ENCODE measurements at places on chromosomes 6 and 20.

GRCh38 chr6:112557435-112557834 lies 210.3 kb downstream of the RFPL4B start:
- no peak for DNase-seq

GRCh38 chr6:158697811-158698210 lies 48.0 kb downstream of the SYTL3 start:
- DNase-seq = peak; percentile 8

DNA sequence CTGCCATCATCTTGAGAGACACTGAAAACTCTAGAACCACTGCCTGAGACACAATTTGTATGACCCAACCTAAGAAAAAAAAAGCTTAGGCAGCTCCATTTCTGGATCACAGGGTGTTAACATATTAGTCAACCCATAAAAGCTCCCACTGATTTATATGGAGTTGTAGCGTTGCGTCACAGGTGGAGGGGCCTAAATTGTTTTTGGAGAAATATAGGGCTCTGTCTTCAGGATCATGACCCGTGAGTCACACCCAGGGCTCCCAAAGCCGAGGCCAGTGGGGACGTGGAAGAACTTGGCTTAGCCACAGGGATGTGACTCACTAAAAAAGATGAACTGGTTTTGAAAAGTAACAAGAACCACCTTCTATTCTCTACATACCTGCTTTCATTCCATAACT lies 116.5 kb upstream of the BMP2 start:
- DNase-seq = no peak

DNA sequence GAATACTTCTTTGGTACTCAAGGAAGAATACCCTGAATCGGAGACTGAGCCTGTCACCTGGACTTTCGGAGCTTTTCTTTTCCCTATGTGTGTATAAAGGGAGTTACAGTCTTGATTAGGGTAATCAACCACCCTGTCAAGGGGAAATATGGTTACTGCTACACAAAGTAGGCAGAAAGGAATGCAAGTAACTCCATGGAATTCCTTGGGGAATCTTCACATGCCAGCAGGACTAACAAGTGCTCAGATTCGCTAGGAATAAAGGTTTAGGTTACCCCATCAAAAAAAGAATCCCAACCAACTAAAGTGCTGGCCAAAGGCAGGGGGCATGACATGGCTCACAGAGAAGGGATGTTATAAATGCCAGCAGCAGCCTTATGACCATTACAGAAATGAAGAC lies 10.4 kb downstream of the KCNS1 start:
- no peak for DNase-seq

DNA sequence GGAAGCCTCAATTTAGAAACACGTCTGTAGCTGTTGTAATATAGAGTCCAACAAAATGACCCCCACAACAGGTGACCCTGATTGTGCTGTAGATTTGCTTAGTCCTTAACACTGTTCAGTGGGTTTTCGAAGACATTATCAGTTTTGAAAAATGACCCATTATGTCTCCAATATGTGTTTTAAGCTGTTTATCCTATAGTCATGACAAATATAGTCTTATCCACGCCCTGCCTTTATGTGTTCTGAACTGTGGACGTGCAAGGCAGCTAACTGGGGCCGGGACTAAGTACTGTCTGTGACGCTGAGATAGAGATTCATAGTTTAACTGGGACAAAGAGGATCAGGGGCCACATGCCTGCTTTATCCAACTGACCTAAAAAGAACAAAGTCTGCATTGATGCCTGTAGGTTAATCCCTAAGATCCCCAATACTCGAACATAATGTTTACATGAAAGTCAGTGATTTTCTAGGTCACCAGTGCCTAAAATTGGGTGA lies 192.4 kb downstream of the CD83 start:
- no peak for DNase-seq

- DNase-seq = no peak
Measured at GRCh38 chr6:3876866-3877265, 27.7 kb downstream of the FAM50B start.

DNA sequence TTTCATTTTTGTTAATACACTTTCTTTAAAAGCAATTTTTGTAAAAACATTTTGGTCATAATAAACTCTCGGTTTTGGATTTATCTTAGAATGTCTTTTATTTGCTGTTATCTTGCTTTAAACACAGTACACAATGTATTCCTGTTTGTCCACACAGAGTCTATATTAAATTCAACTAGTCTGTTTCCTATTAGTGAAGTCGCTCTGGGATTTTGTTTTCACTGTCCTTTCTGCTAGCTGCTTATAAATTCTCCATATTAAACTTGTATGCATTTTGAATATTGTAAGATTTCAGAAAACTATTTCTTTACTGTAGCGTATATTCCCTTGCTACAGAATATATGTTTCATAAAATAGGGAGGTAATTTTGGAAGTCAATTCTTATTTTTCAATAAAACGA lies 630.2 kb downstream of the HDGFL1 start:
- no peak for DNase-seq

DNA sequence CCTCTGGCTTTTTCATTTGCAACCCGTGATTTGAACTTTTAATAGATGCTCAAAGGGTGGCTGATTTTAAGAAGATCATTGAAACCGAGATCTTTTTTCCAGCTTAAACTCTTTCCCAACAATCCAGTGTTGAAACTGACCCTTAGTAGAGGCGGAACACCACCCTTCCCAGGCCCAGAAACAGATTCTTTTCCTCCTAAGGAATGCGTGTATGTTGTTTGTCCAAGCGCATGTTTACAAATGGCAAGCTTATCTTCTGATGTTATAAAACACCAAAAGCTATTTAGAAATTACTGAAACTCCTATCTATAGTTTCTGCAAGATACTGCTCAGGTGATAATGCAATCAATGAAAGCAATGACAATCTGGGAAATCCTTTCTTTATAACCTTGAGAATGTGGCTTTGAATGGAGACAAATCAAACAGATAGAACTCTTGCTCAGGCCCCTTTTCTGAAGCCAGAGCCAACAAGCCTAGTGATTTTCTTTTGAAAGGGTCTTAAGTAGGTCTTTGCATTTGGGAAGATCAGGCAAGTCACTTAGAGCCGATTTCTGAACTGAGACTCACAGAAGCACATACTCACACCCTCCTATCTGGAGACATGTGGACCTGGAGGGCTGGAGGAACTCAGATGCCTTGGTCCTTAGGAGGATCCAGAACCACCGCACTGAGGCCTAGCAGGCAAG lies 9.1 kb downstream of the BANF2 start:
- DNase-seq = no peak

DNA sequence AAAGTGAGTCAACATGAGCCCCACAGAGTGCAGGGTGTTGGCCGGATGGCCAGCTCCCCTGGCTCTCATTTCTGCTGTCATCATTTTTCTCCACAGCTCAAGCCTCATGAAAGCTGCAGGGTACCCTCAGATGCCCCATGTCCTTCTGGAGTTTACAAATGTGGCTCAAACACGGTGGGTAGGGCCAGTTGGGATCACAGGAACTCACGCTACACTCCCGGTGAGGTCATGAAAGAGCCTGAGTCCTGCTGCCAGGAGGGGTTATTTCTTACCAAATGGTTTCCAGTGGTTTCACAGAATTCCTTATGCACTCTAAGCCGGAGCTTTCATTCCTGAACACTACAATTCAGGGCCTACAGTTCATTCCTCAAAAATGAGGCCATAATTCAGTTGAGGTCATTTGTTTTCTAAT lies 78.7 kb downstream of the TMEM170B start:
- no peak for DNase-seq

- no peak for DNase-seq
Measured at GRCh38 chr6:140256248-140256647, 881.8 kb upstream of the CITED2 start.

- DNase-seq = no peak
Measured at GRCh38 chr6:46901882-46902314, 19.8 kb downstream of the ADGRF5 start.

GRCh38 chr6:41406728-41407489 lies 71.5 kb downstream of the NCR2 start:
- no peak for DNase-seq

GRCh38 chr20:51495921-51496545 lies 46.5 kb downstream of the NFATC2 start:
- DNase-seq = no peak

DNA sequence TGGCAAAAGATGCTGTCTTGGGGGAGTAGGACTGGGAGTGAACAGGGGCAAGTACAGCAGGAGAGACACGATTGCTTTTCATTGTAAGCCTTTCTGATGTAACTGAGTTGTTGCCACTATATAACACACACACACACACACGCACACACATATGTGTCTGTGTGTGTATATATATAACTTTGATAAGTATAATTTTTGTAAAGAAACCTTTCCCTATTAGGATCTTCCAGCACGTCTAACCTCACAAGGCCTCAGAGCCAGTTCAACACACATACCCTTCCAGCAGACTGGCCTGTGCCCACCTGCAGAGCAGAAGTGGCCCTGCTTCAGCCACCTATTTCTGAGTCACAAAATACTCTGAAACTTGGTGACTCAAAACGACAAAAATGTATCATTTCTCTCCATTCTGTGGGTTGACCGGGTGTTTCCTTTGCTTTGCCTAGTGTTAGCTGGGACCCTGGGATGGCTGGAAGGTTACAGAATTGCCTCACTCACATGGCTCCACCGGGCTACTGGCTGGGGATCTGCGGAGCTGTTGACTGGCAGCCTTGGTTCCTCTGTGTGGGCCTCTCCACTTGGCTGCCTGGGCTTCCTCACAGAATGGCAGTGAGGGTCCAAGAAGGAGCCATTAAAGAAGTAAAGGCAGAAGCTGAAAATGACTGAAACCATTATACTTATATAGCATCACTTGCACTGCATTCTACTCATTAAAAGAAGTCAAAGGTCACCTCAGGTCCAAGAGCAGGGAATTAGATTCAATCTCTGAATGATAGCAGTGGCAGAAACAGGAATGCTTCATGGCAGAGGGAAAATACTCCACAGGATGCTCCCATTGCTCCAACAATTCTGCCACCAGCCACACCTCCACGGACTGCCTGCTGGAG lies 126.4 kb downstream of the BANF2 start:
- no peak for DNase-seq

DNA sequence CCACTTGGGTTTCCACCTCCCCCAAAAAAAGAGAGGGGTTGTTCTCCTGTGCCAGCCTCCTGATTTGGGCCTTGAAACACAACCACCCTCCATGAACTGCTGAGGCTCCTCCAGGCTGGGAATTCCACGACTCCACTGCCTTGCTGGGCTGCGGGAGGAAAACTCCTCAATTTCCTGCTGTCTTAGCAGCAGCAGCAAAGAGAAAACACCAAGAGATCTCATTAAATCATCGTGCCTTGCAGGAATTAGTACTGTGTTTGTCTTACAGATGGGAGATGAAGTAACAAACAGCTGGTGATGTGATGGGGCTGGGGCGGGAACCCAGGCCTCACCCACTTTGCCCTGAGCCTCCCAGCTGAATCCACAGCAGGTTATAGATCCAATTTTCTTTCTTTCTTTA lies 29.0 kb downstream of the BPIFB1 start:
- DNase-seq = no peak

- DNase-seq = no peak
Measured at GRCh38 chr6:116866281-116866871, 10.7 kb upstream of the RFX6 start.

DNA sequence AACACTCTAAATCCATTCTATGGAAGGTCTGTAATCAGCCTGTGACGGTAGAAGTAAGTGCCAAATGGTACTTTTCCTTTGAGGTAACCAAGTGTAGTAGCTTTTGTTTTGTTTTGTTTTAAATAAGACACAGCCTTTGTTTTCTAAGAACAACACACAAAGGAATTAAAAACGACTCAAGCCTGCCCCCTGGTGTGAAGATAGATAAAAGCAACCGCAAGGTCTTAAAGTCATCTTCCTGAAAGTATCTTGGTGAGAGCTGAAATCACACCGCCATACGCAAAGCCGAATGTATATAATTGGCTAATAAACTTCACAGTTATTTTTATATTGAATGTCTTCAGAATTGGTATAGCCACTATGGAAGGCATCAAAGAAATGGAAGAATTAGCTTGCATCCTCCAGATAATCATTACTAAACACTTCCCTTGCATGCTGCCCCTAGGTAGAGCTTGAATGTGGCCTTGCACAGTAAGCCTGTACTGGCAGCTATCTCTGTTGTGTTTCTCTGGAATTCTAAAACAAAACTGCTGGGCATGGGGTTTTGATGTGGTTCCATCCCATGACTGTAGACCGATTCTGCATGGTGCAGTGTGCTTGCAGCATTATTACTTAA lies 95.6 kb downstream of the LAMP5 start:
- no peak for DNase-seq

- no peak for DNase-seq
Measured at GRCh38 chr6:82006027-82006738, 241.4 kb downstream of the IBTK start.

- DNase-seq = no peak
Measured at GRCh38 chr20:19121463-19121862, 91.0 kb upstream of the SLC24A3 start.

DNA sequence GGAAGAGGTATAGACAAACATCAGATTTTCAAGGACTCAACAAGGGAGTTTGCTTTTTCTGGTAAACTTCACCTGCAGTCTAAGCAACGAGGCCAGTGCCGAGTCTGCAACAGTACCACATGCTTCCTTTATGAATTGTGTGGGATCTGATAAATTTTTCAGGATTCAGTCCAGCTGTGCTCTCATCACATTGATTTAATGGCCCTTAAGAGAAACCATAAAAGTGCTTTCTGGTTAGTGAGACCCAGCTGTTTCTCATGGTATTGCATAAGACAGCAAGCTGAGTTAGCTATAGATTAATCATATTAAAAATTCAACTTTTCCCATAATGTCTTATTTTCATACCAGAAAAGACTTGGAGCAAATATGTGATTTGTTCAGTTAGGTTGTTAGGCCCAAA lies 291.4 kb downstream of the CENPW start:
- DNase-seq = no peak

- DNase-seq = no peak
Measured at GRCh38 chr20:33563788-33564187, 73.9 kb downstream of the CBFA2T2 start.

DNA sequence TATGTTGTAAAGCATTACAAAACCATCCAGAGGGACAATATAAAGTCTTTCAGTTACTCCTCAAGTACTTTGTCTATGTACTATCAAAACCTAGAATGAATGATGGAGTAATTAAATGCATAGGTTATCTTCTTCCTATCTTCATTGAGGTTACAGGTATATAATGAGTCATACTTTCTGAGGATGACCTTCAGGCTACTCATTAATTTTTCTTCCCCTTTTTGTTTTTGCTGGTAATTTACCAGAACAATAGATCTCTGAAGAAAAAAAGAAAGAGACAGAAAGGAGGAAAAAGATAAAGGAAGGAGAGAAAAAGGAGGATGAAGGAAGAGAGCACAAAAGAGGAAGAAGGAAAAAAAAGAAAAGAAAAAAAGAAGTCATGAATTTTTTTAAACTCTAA lies 398.4 kb downstream of the TBC1D32 start:
- no peak for DNase-seq

GRCh38 chr6:37242429-37243052 lies 15.0 kb upstream of the TBC1D22B start:
- no peak for DNase-seq

- DNase-seq = no peak
Measured at GRCh38 chr6:105859457-105859856, 226.7 kb upstream of the PRDM1 start.

DNA sequence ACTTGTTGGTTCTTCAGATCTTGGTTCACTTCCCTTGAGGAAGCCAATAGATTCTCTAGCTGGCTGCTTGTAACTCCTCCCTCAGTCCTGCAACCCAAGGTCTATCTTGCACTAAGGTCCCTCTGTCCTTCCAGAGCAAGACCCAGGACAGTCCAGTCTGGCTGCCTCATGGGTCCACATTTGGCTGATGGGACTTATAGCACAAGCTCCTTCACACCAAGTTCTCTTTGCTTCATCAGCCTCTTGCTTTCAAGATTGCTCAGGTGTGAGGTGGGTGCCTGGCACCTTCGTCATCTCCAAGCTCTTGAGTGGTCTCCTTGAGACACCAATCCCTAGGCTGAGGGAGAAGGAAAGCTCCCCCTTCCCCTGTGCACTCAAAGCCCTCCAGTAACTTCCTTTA lies 28.3 kb downstream of the NSFL1C start:
- no peak for DNase-seq
